ENCODE measurements at places on chromosomes 7 and 10.

DNA sequence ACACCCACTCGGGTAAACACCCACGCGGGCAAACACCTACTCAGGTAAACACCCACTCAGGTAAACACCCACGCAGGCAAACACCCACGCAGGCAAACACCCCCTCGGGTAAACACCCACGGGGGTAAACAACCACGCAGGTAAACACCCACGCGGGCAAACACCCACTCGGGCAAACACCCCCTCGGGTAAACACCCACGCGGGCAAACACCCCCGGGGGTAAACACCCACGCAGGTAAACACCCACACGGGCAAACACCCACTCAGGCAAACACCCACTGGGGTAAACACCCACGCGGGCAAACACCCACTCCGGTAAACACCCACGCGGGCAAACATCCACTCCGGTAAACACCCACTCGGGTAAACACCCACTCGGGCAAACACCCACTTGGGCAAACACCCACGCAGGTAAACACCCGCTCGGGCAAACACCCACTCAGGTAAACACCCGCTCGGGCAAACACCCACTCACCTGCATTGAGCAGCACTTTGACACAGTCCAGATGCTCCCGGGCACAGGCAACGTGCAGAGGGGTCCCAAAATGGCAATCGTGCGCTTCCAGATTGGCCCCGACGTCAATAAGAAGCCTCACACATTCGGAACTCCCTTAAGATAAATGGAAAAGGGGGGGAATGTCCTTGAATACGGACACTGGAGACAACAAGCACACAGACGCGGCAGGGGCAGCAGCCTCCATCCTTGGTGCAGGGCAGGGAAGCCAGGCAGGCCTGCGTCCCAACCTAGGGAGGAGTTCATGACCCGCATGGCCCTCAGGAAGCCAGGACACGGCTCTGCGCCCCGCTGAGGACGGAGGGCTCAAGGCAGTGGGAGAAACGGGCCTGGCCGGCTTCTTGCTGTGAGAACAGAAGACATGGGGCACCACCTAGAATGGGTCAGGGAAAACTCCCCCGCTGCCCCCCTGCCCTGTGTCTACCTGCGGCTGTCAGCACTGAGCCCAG lies 17.6 kb downstream of the ASB13 start:
- no peak for DNase-seq

GRCh38 chr7:94142281-94142680 lies 138.1 kb upstream of the BET1 start:
- no peak for DNase-seq

DNA sequence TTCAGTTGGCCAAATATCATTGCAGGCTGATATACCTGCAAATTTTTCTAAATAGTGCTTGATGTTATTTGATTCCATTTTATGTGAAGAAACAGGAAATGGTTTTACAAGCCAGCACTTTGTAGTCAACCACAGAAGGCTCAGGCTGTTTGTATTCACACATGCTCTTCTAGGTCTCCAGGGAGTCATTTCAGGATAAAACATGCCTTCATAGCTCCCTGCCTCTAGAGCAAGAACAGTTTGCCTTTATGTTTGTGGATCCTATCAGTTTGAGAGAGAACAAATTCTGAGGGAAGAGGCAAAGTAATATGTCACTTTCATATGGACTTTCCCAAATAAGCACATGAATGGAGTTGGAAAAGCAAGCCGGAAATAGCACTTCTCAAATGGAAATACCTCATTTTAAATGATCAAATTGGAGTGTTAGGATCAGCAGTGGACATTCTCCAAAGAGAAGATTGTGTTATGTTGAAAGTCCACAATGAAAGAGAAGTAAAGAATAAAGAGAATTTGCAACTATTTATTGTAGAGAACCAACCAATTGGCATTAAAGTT lies 277.6 kb downstream of the KCND2 start:
- no peak for DNase-seq

DNA sequence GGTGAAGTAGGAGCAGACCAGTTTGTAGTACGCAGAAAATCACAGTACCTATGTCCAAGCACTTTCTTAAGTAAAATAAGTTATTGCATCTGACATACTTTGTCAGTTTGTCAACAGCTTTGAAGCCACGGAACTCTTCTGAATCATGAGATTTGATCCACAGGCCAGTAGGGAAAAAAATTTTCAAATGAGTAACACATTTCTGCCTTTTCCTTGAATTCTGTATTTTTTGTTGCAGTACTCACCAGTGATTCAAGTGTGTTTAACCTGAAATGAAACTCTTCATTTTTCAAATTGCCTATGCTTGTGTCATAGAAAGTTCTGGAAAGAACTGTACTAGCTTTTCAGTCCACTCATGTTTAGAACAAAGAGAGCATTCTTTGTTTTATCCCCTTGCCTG lies 337.7 kb downstream of the GATA3 start:
- DNase-seq = no peak

DNA sequence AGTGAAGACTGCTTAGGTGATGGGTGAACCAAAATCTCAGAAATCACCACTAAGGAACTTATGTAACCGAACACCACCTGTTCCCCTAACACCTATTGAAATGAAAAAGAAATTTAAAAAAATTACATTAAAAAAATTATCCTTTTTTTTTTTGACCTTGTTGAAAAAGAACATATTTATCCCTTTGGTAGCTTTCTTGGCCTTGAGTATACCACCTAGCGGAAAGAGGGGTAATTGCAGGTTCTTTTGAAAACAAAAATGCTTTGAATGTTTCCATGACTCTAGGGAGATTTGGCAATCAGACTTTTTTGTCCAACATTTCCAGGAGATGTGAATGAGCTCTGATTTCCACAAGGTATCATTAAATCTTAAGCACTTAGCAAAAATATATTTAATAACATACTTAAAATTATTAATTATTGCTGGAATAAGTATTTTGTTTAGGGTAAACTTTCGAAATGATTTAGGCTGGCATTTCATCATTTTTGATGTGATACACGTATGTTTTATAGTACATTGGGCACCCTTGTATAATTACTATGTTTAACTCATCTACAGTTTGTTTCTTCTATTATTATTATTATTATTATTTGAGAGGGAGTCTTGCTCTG lies 47.0 kb upstream of the ELMO1 start:
- no peak for DNase-seq

DNA sequence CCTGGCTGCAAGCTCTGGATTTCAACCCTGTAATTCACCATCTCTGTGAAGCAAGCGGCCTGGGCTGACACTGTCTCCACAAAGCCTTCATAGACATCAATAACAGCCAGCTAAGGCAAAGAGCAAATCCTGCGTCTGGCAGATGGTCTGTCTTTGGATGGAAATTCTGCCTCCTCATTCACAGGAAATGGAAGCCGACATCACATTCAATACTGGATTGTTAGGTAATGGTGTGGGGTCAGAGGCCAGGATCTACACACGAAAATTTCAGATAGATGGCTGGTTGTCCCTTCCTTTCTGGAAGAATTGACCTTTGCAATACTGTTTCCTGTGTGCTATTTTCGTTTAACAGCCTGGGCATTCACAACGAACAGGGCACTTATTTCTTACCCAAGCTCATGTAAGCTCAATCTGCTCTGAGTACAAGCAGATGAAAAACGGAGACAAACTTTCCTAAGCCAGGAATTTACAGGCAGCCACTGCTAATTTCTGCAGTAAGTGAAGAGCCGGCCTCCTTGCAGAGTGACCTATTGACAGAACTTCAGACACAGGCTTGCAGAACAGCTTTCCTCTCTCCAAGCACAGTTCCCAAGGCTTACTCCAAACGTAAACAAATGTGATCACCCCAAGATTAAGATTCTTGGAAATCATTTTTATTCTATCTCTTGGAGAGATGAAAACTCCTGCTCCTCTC lies 3.1 kb upstream of the ADAM12 start:
- no peak for DNase-seq

- DNase-seq = no peak
Measured at GRCh38 chr10:98292971-98293370, 25.0 kb upstream of the LOXL4 start.

GRCh38 chr10:78549140-78549935 lies 515.7 kb downstream of the RPS24 start:
- no peak for DNase-seq

GRCh38 chr7:96508371-96508770 lies 186.5 kb upstream of the SLC25A13 start:
- DNase-seq = no peak

DNA sequence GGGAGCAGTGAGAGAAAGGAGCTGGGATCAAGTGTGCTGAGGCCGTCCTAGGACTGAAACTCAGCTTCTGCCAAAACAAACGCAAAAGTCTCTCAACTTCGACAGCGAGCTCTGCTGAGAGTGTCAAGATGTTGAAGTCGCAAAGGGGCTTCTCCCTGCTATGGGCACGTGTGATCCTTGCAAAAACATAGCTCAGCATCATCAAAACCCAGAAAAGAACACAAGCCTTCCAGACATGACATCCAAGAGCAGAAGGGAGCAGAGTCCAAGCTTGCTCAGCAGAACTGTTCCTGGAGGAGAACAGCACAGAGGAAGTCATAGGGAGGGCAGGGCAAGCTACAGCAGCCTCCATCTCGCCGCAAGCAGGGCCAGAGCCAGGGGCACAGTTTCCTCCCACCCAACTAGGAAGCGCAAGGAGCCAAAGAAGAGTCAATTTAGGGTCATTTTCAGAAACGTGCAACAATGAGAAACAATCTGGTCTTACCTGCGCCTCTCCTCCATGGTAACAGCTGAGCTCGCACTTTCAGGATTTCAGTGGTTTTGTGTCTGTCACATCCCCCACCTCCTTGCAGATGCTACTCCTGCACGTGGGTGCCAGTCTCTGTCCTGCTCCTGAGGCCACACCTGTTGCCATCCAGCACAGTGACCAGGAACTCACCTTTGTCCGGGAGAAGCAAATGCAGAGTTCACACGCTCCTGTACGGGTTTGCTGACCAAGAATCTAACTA lies 113.9 kb downstream of the DIP2C start:
- DNase-seq = peak; percentile 7

GRCh38 chr7:65975814-65976445 lies 6.1 kb downstream of the GUSB start:
- DNase-seq = no peak

- DNase-seq = no peak
Measured at GRCh38 chr7:50405221-50405620, 44.9 kb downstream of the FIGNL1 start.

DNA sequence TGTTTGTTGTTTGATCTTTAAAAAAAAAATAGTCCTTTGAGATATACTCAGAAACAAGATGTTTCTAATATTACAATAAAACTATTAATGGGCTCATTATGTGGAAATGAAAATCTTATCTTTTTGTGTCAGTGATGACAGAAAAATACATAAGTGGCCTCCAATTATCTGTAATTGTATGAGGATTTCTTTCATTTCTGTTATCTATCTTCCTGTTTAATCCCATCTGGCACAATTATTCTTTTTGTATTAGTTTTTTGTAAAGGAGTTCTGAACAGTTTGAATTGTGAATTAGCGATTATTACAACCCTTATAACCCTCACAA lies 270.8 kb downstream of the BBS9 start:
- DNase-seq = no peak

DNA sequence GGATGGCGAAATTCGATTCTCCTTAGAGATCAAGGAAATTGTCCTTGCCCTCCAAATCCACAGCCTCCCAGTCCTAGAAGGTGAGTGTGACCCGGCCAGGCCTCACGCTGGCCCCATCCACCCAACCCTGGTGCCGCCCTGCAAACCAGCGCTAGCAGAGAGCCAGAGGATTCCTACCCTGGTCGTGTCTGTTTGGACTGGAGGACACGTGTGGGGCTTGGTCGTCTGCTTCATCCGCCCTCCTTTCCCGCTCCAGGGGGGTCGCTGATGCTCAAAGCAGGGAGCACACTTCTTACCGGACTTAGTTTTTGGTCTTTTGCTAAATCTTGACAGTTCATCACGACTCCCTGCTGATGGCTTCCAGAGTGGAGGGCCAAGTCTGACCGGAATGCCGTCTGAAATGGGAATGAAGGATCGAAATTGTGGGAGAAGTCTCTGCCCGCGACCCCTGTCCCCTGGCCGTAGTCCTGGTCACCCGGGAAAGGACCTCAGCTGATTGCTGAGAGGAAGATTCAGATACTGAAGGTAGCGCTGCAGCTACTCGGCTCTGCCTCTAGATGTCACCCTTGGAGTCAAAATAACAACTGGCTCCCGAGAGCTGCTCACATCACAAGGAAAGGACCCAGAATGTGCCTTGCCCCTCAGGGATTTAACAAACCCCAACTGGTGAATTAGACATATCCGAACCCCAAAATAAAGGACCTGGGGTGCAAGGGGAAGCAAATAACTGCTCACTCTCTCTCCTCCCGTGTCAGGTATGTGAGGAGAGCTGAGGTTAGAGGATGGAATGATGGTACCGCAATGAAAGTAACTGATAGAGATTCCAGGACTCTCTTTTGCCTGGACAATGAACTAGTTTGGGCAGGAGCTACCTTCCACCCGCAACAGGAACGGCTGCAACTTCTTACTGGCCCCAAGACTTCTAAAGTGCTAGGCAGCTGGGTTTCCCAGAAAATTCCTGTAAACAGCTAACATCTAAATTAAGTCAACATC lies 23.5 kb upstream of the ORC5 start:
- peak; percentile 40 for DNase-seq

DNA sequence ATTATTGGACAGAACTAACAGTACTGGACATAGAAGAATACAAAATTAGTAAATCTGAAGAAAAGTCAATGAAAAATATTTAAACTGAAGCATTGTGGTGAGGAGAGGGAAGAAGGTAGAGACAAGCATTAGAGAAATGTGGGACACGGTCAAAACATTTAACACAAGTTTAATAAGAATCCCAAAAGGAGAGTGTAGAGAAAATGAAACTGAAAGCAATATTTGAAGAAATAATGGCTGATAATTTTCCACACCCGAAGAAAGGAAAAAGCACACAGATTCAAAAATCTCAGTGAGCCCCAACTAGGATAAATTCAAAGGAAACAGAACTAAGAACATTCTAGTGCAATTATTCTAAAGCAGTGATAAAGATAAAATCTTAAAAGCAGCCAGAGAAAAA lies 126.4 kb upstream of the LRRTM3 start:
- no peak for DNase-seq

DNA sequence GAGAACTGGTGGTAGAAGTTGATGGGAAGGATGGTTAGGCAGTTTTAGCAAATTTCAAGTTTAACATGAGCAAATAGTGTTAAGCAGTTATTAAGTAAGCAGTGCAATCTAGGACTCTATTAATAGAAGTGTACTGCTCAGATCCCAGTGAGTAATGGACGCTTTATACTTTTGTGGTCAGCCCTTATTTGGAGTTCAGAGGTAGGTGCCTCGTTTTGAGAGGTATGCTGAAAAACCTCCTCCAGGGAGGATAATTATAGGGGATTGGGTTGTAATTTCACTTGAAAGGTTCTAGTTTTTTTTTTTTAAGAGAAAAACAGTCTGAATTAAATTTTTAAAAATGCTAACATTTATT lies 33.5 kb upstream of the CCDC7 start:
- no peak for DNase-seq

GRCh38 chr7:128395748-128396147 lies 14.0 kb downstream of the IMPDH1 start:
- no peak for DNase-seq

GRCh38 chr10:53786236-53786900 lies 1013.8 kb upstream of the MBL2 start:
- DNase-seq = no peak

DNA sequence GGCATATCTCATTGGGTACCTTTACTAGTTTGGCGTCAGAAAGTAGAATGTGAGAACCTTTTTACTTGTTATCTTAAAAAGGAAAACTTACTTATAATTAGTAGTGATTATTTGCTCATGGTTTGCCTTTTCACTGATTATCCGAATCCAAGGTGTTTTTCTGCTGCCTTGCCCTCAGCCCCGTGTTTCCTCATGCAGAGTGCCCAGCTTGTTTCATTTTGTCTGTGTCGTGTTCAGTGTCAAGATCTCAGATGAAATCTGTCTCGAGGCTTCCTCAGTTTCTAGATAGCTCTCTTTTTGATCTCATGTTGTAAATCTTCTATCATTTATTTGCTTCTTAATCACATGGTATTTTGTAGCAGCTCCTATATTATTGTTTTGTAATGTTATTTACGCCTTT lies 30.1 kb downstream of the RPA3 start:
- no peak for DNase-seq

All from activated CD4-positive, CD25-positive, alpha-beta regulatory T cell treated with anti-CD3 and anti-CD28 coated beads, Interleukin-2, amount 50 U/mL, for 72 hours (primary cell).